ENCODE measurements at places on chromosomes 5 and 9.

GRCh38 chr5:124634741-124635323, 111.6 kb downstream of the ZNF608 start:
- no peak overlapping the region for H3K4me3 ChIP-seq
- no peak overlapping the region for H3K27ac ChIP-seq
- H3K36me3 ChIP-seq: no peaks in the 10 kb centered on the region
- peaks cover 18% of the 10 kb centered on the region for H3K4me1 ChIP-seq
- peak; percentile 48 for DNase-seq

GRCh38 chr5:433836-434235, 9.1 kb upstream of the EXOC3 start:
- no peak overlapping the region for H3K4me3 ChIP-seq
- no peak overlapping the region for H3K27ac ChIP-seq
- no peaks in the 10 kb centered on the region for H3K27me3 ChIP-seq
- DNase-seq: no peak
- no peaks in the 10 kb centered on the region for H3K36me3 ChIP-seq

- no peaks in the 10 kb centered on the region for H3K27me3 ChIP-seq
- no peak overlapping the region for H3K27ac ChIP-seq
Measured at GRCh38 chr5:54904425-54904824, 81.0 kb downstream of the ESM1 start.

GRCh38 chr5:150989695-150990094, 30.7 kb upstream of the GPX3 start:
- no peak overlapping the region for H3K4me3 ChIP-seq
- H3K27ac ChIP-seq: no peak overlapping the region
- no peaks in the 10 kb centered on the region for H3K4me1 ChIP-seq
- no peaks in the 10 kb centered on the region for H3K36me3 ChIP-seq
- no peak for DNase-seq

DNA sequence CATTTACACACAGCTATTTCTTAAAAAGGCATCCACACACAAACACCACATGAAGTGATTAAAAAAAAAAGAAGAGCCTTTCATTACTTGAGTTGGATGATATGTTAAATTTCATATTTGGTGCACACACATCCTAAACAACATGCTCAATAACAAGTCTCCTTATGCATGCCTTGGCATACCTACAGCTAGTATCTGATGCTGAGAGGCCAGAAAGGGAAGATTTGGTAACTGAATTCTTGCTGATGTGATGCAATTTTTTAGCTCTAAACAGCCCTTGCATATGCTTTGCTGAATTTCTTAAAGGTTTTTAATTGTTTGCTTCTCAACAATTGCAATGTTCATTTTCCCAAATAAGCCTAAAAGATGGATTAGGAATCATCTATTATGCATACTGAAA, 338.8 kb downstream of the ARL15 start:
- no peak overlapping the region for H3K27ac ChIP-seq
- H3K27me3 ChIP-seq: no peaks in the 10 kb centered on the region
- no peak for DNase-seq
- H3K36me3 ChIP-seq: no peaks in the 10 kb centered on the region

- H3K27ac ChIP-seq: no peak overlapping the region
- no peak overlapping the region for H3K4me3 ChIP-seq
- no peak for DNase-seq
- no peaks in the 10 kb centered on the region for H3K36me3 ChIP-seq
- H3K27me3 ChIP-seq: no peaks in the 10 kb centered on the region
Measured at GRCh38 chr5:8714861-8715260, 831.0 kb downstream of the SEMA5A start.

DNA sequence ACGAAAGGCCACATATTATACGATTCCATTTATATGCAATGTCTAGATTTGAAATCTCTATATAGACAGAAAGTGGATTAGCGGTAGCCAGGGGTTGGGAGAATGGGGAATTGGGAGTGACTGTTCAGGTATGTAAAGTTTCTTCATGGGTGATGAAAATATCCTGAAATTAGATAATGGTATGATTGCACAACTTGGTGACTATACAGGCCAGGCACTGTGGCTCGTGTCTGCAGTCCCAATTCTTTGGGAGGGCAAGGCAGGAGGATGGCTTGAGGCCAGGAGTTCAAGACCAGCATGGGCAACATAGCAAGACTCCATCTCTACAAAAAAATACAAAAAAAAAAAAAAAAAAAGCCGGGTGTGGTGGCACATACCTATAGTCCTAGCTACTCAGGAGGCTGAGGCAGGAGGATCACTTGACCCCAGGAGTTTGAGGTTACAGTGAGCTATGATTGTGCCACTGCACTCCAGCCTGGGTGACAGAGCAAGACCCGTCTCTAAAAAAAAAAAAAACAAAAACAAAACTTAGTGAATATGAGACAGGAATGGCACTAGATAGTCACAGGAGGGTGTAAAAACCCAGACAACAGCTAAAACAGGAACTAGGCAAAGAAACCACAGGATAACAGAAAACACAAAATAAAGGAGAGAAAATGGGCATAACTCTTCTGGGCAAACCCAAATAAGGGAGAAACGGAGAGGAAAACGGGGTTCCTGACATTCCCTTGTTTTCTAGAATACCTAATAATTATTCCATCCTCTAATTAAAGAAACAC, 72.1 kb upstream of the ZNF618 start:
- H3K36me3 ChIP-seq: no peaks in the 10 kb centered on the region
- H3K27me3 ChIP-seq: no peaks in the 10 kb centered on the region
- H3K4me3 ChIP-seq: no peak overlapping the region
- peaks cover 6% of the 10 kb centered on the region for H3K4me1 ChIP-seq
- no peak overlapping the region for H3K27ac ChIP-seq
- no peak for DNase-seq

DNA sequence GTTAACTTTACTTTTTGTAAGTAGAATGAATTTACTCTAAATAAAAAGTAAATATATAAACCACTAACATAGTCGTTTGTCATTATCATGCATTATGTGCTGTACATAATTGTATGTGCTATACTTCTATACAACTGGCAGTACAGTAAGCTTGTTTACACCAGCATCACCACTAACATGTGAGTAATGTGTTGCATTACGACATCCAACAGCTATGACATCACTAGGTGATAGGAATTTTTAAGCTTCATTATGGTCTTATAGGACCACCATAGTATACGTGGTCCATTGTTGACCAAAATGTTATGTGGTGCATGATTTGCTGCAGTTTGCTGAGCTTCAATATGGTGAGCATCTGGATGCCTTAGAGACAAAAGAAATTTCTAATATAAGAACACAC, 819.1 kb upstream of the GRAMD2B start:
- H3K27me3 ChIP-seq: no peaks in the 10 kb centered on the region
- no peak overlapping the region for H3K27ac ChIP-seq
- no peak for DNase-seq
- no peaks in the 10 kb centered on the region for H3K36me3 ChIP-seq
- H3K4me1 ChIP-seq: no peaks in the 10 kb centered on the region

- no peak overlapping the region for H3K27ac ChIP-seq
- no peak overlapping the region for H3K4me3 ChIP-seq
- no peaks in the 10 kb centered on the region for H3K27me3 ChIP-seq
- peaks cover 6% of the 10 kb centered on the region for H3K4me1 ChIP-seq
- H3K36me3 ChIP-seq: peaks cover 82% of the 10 kb centered on the region
- DNase-seq: no peak
Measured at GRCh38 chr9:123090198-123090896, 56.9 kb downstream of the GPR21 start.

- H3K4me1 ChIP-seq: no peaks in the 10 kb centered on the region
- no peak for DNase-seq
Measured at GRCh38 chr9:78714576-78714975, 417.7 kb downstream of the PSAT1 start.

DNA sequence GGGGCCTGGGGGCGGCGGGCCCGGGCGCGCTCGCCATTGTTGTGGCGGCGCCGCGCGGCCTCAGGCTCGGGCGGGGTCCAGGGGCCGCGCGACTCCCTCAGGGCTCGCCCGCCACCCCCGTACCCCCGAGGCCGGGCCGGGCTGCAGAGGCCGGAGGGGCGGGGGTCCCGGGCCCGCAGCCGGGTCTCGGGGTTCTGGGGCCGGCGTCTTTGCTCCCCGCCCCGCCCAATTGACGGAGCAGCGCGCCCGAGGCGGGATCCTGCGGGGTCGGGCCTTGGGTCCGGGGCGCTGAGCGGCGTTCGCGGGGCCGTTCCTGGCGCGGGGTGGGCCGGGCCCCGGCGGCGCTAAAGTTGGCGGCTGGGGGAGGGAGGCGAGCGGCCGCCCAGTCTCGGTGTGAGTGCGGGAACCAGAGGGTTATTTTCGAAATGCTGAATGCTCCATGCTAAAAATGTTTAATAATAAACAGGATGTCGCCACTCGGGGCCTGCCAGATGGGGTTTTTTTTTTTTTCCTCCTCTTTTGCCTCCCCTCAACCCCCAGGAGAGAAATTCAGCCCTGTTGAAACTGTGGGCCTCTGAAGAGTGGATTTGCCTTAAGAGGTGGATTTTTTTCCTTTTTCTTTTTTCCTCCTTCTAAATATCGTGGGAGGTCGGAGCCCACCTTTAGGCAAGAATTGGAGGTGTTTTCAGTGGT, 724 bp downstream of the PRRC2B start:
- peak overlapping the region; percentile 73 for H3K4me3 ChIP-seq
- peak; percentile 48 for DNase-seq
- H3K27ac ChIP-seq: peak overlapping the region; percentile 99
- no peaks in the 10 kb centered on the region for H3K27me3 ChIP-seq
- H3K4me1 ChIP-seq: peaks cover 61% of the 10 kb centered on the region

- no peak overlapping the region for H3K27ac ChIP-seq
- no peak overlapping the region for H3K4me3 ChIP-seq
- no peaks in the 10 kb centered on the region for H3K27me3 ChIP-seq
- no peaks in the 10 kb centered on the region for H3K36me3 ChIP-seq
- no peaks in the 10 kb centered on the region for H3K4me1 ChIP-seq
Measured at GRCh38 chr5:150196514-150196913, 6.7 kb downstream of the SLC6A7 start.

DNA sequence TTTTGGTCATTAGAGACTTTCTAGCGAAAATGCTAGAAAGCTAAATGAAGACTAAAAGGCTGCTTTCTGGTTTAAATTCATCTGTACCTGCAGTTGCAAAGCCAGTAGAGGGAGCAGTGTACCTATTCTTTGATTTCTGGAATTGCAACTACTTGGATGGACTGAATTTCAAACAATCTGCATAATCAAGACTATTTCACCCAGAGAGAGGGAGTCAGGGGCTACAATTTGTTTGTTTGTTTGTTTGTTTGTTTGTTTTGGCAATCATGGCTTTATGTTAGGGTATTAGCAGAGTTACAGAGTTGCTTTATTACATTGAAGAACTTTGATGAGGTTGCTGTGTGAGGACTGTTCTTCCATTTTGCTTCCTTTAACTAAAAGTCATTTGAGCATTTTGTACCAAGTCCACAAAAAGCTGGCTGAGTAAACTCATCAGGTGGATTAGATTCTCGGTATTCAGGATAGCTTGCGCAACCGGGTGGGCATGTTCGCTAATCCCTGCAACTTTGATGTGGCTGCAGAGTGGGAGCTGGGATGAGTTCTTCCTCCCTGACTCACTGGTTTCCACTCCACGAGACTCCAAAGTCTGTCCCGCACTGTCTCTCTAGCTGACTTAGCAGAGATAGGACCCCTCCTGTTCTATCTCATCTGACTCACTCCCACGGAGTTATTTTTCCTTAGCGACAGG, 80.0 kb upstream of the TUT7 start:
- peak; percentile 86 for DNase-seq
- H3K36me3 ChIP-seq: no peaks in the 10 kb centered on the region

DNA sequence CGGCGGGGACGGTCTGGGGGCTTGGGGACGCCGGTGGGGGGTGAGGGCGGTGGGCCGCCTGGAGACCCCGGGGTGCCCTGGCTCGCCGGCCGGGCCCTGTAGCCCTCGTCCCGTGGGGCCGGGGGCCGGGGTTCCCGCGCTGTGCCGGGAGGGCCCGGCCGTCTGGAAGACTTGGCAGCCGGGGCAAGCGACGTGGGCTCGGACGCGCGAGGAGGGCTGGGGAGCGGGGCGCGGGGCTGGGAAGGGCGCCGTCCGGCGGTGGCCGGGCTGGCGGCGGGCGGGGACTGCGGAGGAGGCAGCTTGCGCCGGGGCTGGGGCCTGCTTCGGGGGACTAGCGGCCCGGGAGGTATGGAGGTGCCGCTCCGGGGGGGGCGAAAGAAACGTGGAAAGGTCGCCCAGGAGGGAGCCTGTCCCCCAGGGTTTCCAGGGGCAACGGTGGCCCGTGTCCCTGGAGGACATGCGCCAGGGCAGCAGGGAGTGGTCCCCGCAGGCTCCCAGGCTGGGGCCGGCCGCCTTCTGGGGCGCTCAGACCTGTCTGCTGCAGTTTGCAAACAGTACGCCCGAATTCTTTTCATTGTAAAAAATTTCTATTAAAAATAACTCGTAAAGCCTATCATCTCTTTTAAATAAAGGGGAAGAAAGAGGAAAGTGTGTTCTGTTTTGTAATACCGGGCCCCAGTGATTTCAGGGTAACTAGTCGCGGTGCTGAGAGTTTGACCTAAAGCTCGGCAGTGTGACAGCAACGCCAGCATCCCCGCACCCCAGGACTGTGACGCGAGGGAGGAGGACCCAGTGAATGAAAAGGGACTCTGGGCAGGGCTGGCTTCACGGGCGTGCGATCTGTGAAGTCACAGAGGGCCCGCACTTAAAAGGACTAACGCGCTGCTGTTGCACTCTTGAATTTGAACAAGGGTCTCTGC, 752 bp upstream of the ANKH start:
- peaks cover 15% of the 10 kb centered on the region for H3K4me1 ChIP-seq
- peaks cover 5% of the 10 kb centered on the region for H3K27me3 ChIP-seq
- H3K36me3 ChIP-seq: no peaks in the 10 kb centered on the region
- DNase-seq: peak; percentile 58
- H3K27ac ChIP-seq: peak overlapping the region; percentile 97

- peaks cover 43% of the 10 kb centered on the region for H3K4me1 ChIP-seq
- peak overlapping the region; percentile 33 for H3K27ac ChIP-seq
- H3K27me3 ChIP-seq: no peaks in the 10 kb centered on the region
- peaks cover 35% of the 10 kb centered on the region for H3K36me3 ChIP-seq
- H3K4me3 ChIP-seq: no peak overlapping the region
- no peak for DNase-seq
Measured at GRCh38 chr5:149432376-149432775, 53.3 kb upstream of the IL17B start.

DNA sequence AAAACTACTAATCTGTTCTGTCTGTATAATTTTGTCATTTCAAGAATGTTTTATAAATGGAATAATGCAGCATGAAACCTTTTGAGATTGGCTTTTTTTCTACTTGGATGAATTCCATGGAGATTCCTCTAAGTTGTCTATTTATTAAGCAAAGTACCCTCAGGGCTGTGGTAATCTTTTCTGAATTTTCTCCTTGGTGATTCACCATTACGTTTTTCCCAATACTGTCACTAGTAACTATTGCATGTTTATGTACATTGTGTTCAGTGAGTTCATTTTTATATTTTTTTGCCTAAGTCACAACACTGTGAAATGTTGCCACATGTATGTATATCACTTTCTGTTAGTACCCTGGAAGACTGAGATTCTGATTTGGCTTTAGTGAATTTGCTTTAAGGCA, 177.0 kb upstream of the GRIN3A start:
- H3K36me3 ChIP-seq: no peaks in the 10 kb centered on the region
- DNase-seq: no peak
- H3K27me3 ChIP-seq: no peaks in the 10 kb centered on the region

GRCh38 chr9:38067859-38068681, 957 bp downstream of the SHB start:
- H3K27me3 ChIP-seq: no peaks in the 10 kb centered on the region
- H3K4me1 ChIP-seq: peaks cover 70% of the 10 kb centered on the region
- H3K36me3 ChIP-seq: no peaks in the 10 kb centered on the region
- peak overlapping the region; percentile 97 for H3K27ac ChIP-seq

Measured in stomach (tissue), 19 donors.